HS-5 (cell line): ENCODE measurements at places on chromosomes 16 and 17.

DNA sequence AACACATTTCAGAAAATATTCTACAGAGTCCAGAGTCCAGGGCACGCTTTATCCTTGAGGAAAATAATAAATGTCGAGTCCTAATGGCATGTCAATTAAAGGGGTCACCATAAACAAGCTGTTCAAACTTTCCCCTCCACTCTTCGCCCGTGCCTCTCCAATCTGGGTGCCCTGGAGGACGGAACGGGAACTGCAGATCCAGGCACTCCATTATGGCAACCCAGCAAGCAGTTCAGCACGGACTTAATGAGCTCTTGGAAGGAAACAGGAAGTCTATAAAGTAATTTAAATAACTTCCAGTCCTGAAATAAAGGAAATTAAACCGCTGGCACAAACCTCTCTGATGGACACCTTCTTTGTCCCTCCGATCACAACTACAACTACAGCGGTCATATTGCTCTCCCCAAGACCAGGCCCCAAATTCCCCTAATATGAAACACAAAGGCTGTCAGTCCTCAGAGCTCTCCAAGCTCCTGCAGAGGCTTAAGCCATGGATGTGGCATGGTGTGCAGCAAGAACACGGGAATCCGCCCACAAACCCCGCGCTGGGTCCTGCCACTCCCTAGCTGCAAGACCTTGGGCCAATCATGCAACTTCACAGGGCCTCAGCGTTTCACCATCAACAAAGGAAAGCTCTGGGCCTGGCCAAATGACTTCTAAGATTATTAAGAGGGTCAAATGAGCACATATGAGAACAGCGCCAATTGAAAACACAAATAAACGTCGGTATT lies 52.6 kb downstream of the ZFHX3 start:
- no peak for DNase-seq

DNA sequence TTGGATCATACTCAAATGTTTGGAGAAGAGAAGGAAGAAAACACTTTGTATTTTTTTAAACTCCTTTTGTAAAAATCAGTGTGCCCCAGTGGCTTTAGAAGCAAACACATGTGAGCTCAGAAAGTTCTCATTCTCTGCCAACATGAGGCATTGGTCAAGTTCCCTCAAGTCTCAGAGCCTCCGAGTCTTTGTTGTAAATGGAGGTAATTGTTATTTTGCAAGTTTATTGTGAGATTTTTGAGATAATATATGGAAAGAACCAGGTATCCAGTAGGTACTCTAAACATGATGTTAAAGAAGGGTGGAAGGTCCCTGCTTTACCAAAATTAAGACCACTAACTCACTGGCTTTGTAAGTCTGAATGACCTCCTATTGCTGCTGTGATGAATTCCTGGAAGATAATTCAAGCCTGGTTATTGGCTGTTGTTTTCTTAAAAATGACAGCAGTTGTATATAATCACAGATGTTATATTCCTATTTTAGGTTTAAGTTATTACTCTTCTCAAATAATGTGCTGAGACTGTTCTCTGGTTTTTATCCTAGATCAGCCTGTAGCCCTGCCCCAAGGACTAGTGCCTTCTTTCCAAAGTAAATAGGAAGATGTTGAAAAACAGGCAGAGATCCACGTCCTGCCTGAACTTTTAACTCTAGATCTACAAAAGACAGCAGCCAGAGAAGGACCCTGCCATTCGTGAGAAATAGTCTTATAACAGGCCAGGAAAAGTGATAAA lies 2.4 kb downstream of the HLF start:
- no peak for DNase-seq

- DNase-seq, result no peak
These were observed 118.5 kb downstream of the CEP112 start for GRCh38 chr17:66073384-66073783.

- DNase-seq, result peak; percentile 63
These were observed 204.8 kb upstream of the COX10 start for GRCh38 chr17:13864521-13864920.

- no peak for DNase-seq
These were observed 809 bp downstream of the PIRT start for GRCh38 chr17:10836966-10837590.

- DNase-seq, result peak; percentile 97
These were observed at the start of gene UNK for GRCh38 chr17:75784473-75785015. Gene UNK (plus strand): TSS chr17:75784806. CDS start chr17:75784881, 75 bp downstream.

DNA sequence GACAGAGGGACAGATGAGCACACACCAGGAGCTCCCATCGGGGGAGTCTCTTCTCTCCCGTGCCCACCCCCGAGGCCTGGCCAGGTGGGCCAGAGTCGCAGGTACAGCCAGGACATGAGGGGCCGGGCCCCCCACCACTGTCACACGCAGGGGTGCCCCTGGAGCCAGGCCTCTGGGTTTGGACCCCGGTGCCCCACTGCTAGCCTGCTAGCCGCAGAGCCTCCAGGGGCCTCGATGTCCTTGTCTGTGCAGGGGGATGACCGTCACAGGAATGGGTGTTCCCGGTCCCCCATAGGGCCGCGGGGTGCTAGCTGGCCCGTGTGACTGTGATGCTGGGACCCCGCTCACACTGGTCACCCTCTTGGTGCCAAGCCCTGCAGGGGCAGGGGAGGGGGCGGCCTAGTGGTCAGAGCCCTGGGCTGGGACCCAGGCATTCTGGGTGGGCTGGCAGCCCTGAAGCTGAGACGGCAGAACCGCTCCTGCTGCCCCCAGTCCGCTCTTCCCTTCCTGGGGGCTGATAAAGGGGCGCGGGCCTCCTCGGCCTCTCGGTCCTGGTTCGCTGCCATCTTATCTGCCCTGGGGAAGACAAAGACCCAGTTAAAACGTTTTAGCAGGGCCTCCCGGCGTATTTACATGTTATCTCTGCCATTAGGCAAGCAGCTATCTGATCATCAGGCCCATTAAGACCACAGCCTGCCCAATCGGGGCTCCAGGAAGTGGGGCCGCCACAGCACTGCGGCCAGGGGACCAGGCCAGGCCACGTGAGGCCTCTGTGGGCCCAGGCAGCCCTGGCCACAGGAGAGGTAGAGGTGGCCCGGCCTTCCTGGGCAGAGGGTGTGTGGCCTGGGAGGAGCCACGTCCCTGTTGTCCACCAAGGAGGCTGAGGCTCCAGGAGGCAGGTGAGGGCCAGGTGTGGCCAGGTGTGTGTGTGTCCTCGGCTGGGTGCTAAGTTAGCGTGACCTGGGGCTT lies 57.2 kb upstream of the ZC3H18 start:
- DNase-seq, result no peak

GRCh38 chr17:349666-350065 lies 2.9 kb downstream of the RPH3AL start:
- DNase-seq, result no peak

- DNase-seq, result no peak
These were observed 3.4 kb downstream of the ALDOA start for GRCh38 chr16:30068750-30069610.

GRCh38 chr16:69511651-69512050 lies 54.1 kb upstream of the NFAT5 start:
- no peak for DNase-seq

DNA sequence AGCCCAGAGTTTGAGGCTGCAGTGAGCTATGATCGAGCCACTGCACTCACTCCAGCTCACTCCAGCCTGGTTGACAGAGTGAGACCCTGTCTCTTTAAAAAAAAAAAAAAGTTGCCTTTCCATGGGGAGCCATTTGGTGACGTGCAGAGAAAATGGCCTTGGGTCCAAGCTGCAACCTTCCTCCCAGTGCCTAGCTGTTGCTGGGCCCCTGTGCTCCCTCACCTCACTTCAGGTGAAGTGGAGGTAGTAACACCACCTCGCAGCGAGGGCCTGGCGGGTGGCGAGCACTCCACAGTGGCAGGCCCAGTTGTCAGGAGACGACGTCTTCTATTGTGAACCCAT lies 17.4 kb downstream of the SYT17 start:
- no peak for DNase-seq
